Activated naive CD4-positive, alpha-beta T cell treated with anti-CD3 and anti-CD28 coated beads, Interleukin-2, amount 10 ng/mL, durations not matched to agents 7 days and 5 days (primary cell): ENCODE measurements at places on chromosomes 3 and 15.

GRCh38 chr3:175378348-175378747 lies 519.2 kb downstream of the NAALADL2 start:
- DNase-seq, result no peak
- no peak overlapping the region for H3K27ac ChIP-seq
- H3K4me3 ChIP-seq, result no peak overlapping the region
- no peaks in the 10 kb centered on the region for H3K36me3 ChIP-seq
- no peaks in the 10 kb centered on the region for H3K27me3 ChIP-seq

DNA sequence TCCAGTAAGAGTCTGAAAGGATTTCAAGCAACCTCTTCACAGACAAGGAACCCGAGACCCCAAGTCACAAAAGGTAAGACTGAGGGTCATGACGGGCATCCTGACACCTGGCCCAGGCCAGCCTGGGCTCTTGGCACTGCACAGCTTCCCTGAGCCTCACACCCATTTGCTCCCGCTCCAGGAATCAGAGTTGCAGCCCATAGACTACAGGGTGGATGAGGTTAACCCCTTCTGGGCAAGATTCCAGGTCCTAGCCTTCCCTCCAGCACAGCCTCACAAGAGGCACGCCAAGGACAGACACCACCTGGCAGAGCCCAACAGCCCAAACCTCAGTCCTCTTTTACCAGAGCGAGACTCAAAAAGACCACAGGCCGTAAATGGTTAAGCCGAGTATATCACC lies 36.2 kb downstream of the RBPMS2 start:
- no peaks in the 10 kb centered on the region for H3K36me3 ChIP-seq
- no peaks in the 10 kb centered on the region for H3K4me1 ChIP-seq
- H3K4me3 ChIP-seq, result no peak overlapping the region
- H3K27me3 ChIP-seq, result peaks cover 4% of the 10 kb centered on the region

DNA sequence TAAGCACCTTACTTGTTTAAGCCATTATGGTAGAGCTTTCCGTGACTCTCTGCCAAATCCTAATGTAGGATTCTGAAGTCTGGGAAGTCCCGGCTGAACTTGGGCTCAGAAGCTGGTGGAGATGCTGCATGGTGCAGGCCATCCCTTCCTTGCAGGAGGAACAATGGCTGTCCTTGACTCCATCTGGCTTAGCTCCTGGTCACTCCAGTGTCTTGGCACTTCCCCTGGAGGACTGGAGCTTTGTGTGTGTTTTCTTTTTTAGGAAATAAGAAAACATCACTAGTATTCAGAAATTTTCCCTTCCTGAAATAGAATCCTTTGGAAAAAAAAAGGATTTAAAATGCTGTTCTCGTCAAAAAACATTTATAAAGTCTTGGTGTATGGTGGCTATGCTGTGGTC lies 209.3 kb upstream of the ROPN1 start:
- H3K27ac ChIP-seq, result no peak overlapping the region
- H3K4me1 ChIP-seq, result no peaks in the 10 kb centered on the region
- DNase-seq, result no peak

GRCh38 chr3:50503504-50504342 lies at the start of gene CACNA2D2:
CACNA2D2 (minus strand) TSS chr3:50503634; CDS start chr3:50503423, 211 bp downstream.
- no peaks in the 10 kb centered on the region for H3K4me1 ChIP-seq
- peak within 1 kb of the TSS; percentile 55 for H3K4me3 ChIP-seq
- no peaks in the 10 kb centered on the region for H3K36me3 ChIP-seq
- peak; percentile 75 for DNase-seq

DNA sequence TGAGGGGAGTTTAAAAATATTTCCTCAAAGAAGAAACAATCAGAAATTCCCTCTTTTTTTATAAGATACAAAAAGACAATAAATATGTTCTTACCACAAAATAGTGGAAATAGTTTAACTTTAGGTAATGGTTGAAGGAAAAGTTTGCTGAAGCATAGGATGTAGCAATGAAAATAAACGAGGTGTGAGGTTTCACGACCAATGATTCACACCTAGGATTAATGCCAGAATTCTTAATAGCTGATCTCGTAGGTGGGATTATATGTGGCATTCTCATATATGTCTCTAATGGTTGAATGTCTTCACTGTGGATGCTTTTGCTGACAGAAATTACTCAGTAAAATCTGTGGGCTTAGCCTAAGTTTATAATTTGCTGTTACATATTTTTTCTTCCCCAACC lies 467.7 kb downstream of the FGF12 start:
- H3K4me1 ChIP-seq, result no peaks in the 10 kb centered on the region
- no peak for DNase-seq
- H3K27ac ChIP-seq, result no peak overlapping the region
- no peaks in the 10 kb centered on the region for H3K36me3 ChIP-seq
- no peak overlapping the region for H3K4me3 ChIP-seq
- no peaks in the 10 kb centered on the region for H3K27me3 ChIP-seq

- DNase-seq, result no peak
- H3K4me1 ChIP-seq, result no peaks in the 10 kb centered on the region
- no peak overlapping the region for H3K27ac ChIP-seq
- H3K36me3 ChIP-seq, result peaks cover 3% of the 10 kb centered on the region
- no peaks in the 10 kb centered on the region for H3K27me3 ChIP-seq
Measured at GRCh38 chr3:129518038-129518561, 10.3 kb upstream of the RHO start.

- H3K36me3 ChIP-seq, result peaks cover 13% of the 10 kb centered on the region
- H3K4me3 ChIP-seq, result no peak overlapping the region
- peaks cover 24% of the 10 kb centered on the region for H3K4me1 ChIP-seq
- peak overlapping the region; percentile 78 for H3K27ac ChIP-seq
Measured at GRCh38 chr15:65761210-65761926, 30.7 kb downstream of the DENND4A start.

DNA sequence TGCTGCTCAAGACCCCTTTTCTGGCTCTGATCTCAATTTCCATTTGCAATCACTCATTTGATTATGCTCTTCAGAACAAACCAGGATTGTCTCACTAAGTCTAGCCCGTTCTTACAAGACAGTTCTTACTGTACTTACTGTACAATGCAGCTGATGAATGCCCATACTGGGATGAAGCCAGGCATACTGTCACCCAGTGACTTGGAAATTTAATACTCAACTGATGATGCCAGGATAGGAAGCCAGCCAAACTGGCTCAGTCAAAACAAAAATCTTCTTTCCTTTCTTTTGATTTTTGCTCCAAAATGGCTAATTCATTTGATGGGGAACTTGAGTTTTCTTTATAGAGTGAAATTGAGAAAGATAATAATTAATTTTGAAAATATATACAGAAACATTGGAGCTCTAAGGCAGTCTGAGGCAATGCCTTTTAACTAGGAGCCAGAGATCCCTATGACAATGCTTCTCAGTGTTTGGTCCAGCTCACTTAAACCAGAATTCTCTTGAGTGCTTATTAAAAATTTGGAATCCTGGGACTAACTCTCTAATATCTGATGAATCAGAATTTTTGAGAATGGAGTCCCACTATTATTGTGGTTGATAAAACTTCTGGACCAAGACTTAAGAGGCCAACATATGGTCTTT lies 265.6 kb upstream of the THBS1 start:
- no peak overlapping the region for H3K4me3 ChIP-seq
- no peaks in the 10 kb centered on the region for H3K36me3 ChIP-seq
- peaks cover 15% of the 10 kb centered on the region for H3K27me3 ChIP-seq
- no peak for DNase-seq

GRCh38 chr3:66270288-66270687 lies 49.5 kb downstream of the SLC25A26 start:
- no peak for DNase-seq
- H3K27ac ChIP-seq, result no peak overlapping the region
- H3K4me1 ChIP-seq, result no peaks in the 10 kb centered on the region

- H3K4me3 ChIP-seq, result no peak overlapping the region
- DNase-seq, result no peak
Measured at GRCh38 chr3:37905987-37906674, 44.5 kb downstream of the CTDSPL start.

DNA sequence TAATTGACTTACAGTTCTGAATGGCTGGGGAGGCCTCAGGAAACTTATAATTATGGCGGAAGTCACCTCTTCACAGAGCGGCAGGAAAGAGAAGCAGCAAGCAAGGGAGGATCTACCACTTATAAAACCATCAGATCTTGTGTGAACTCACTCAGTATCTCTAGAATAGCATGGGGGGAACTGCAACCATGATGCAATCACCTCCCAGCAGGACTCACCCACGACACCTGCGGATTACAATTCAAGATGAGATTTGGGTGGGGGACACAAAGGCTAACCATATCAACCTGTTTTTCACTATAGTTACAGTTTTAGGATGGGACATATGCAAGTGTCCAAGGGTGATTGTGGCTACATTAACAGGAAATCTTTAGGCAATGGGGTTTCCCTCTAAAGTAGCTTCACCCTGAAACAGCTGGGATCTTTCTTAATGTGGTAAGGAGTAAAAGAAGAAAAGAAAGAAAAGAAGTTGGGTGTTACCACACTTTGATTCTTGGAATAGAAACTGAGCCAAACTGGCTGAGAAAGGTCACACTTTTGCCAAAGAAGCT lies 453.8 kb downstream of the OTOL1 start:
- H3K36me3 ChIP-seq, result no peaks in the 10 kb centered on the region
- no peaks in the 10 kb centered on the region for H3K27me3 ChIP-seq
- no peak for DNase-seq
- H3K27ac ChIP-seq, result no peak overlapping the region

DNA sequence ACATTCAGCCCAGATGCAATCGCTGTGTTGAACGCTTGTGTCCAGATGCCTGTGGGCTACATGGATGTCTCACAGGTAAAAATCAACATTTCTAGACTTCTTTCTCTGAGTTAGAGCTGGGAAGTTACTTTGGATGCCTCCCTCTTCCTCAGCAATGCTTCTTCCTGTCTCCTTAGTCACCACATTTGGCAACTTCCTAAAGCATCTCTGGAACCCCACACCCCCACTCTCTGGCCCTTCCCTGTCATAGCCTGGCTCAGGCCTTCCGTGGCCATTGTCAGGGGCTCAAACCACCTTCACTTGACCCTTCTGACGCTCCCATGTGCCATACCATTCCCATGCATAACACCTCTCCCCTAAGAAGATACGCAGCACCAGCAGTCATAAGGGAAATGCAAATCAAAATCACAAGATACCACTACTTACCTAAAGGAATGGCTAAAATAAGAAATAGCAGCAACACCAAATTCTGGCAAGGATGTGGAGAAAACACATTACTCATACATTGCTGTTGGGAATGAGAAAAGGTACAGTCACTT lies 21.6 kb upstream of the RGMA start:
- DNase-seq, result no peak
- no peaks in the 10 kb centered on the region for H3K36me3 ChIP-seq
- H3K27ac ChIP-seq, result no peak overlapping the region
- no peak overlapping the region for H3K4me3 ChIP-seq
- H3K4me1 ChIP-seq, result peaks cover 3% of the 10 kb centered on the region

- DNase-seq, result no peak
- H3K36me3 ChIP-seq, result peaks cover 83% of the 10 kb centered on the region
- H3K27me3 ChIP-seq, result peaks cover 18% of the 10 kb centered on the region
- H3K4me1 ChIP-seq, result peaks cover 60% of the 10 kb centered on the region
- H3K27ac ChIP-seq, result peak overlapping the region; percentile 100
Measured at GRCh38 chr15:44715142-44715796, 4.0 kb downstream of the B2M start.

GRCh38 chr15:96200357-96200967 lies 130.0 kb upstream of the NR2F2 start:
- no peaks in the 10 kb centered on the region for H3K4me1 ChIP-seq
- no peak for DNase-seq
- H3K36me3 ChIP-seq, result no peaks in the 10 kb centered on the region
- no peak overlapping the region for H3K4me3 ChIP-seq
- H3K27me3 ChIP-seq, result no peaks in the 10 kb centered on the region
- no peak overlapping the region for H3K27ac ChIP-seq

- H3K4me1 ChIP-seq, result no peaks in the 10 kb centered on the region
- no peak for DNase-seq
- H3K4me3 ChIP-seq, result no peak overlapping the region
- H3K27ac ChIP-seq, result no peak overlapping the region
- no peaks in the 10 kb centered on the region for H3K36me3 ChIP-seq
Measured at GRCh38 chr3:61980041-61980440, 393.3 kb downstream of the FEZF2 start.

DNA sequence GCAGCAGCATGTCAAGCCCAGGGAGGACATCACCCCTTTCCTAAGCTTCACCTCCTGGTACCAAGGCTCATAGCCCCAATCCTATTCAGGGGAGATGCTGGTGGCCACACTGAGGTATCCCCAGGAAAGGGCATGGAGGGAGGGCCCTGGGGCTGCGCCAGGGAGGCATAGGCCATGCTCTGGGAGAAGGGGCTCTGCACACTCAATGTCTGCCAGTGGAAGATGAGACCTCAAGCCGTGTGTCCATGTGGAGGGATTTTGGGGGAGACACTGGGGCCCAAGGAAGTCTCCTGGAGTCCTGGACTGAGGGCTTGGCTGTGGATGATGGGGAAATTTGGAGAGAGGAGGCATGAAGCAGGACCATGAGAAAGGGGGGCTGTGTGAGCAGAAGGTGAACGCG lies 21.2 kb upstream of the PRR23E start:
- H3K4me1 ChIP-seq, result no peaks in the 10 kb centered on the region
- H3K4me3 ChIP-seq, result no peak overlapping the region
- H3K36me3 ChIP-seq, result no peaks in the 10 kb centered on the region
- H3K27me3 ChIP-seq, result peaks cover 12% of the 10 kb centered on the region

DNA sequence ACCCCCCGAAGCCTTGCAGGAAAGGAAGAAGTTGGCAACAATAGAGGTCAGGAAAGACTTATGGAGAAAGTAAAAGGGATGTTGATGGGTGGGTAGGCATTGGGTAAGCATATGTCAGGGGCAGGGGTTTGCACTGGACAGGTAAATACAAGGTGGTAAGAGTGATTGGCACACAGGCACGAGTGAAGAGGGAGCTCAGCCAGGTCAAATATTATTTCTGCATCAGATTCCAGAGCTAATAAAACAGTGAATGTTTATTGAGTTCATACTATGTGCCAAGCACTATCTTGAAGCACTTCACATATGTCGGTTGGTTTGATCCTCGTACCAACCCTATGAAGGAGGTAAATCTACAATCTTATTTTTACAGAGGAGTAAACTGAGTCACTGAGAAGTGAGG lies 6.6 kb downstream of the CLSTN2 start:
- no peak overlapping the region for H3K27ac ChIP-seq
- DNase-seq, result no peak
- H3K4me1 ChIP-seq, result no peaks in the 10 kb centered on the region
- H3K4me3 ChIP-seq, result no peak overlapping the region
- H3K36me3 ChIP-seq, result no peaks in the 10 kb centered on the region
- peaks cover 24% of the 10 kb centered on the region for H3K27me3 ChIP-seq

GRCh38 chr15:64461721-64462162 lies 1.4 kb downstream of the ZNF609 start:
- peak overlapping the region; percentile 83 for H3K4me3 ChIP-seq
- H3K36me3 ChIP-seq, result peaks cover 21% of the 10 kb centered on the region
- H3K27me3 ChIP-seq, result no peaks in the 10 kb centered on the region
- peak; percentile 26 for DNase-seq

GRCh38 chr15:33074942-33075341 lies 119.6 kb downstream of the FMN1 start:
- H3K27me3 ChIP-seq, result peaks cover 3% of the 10 kb centered on the region
- no peaks in the 10 kb centered on the region for H3K4me1 ChIP-seq

- no peak overlapping the region for H3K27ac ChIP-seq
- no peaks in the 10 kb centered on the region for H3K36me3 ChIP-seq
- H3K27me3 ChIP-seq, result no peaks in the 10 kb centered on the region
- H3K4me3 ChIP-seq, result no peak overlapping the region
- H3K4me1 ChIP-seq, result no peaks in the 10 kb centered on the region
Measured at GRCh38 chr3:22907161-22907780, 295.9 kb upstream of the UBE2E2 start.

- H3K27ac ChIP-seq, result no peak overlapping the region
- no peaks in the 10 kb centered on the region for H3K27me3 ChIP-seq
- H3K36me3 ChIP-seq, result no peaks in the 10 kb centered on the region
- no peak overlapping the region for H3K4me3 ChIP-seq
Measured at GRCh38 chr3:8103954-8104353, 397.7 kb upstream of the LMCD1 start.

GRCh38 chr3:13474776-13475303 lies 5.3 kb upstream of the HDAC11 start:
- peaks cover 13% of the 10 kb centered on the region for H3K4me1 ChIP-seq
- no peak overlapping the region for H3K27ac ChIP-seq
- no peak overlapping the region for H3K4me3 ChIP-seq
- H3K27me3 ChIP-seq, result peaks cover 45% of the 10 kb centered on the region
- no peak for DNase-seq
- no peaks in the 10 kb centered on the region for H3K36me3 ChIP-seq
